ENCODE measurements at places on chromosomes 4 and X.

DNA sequence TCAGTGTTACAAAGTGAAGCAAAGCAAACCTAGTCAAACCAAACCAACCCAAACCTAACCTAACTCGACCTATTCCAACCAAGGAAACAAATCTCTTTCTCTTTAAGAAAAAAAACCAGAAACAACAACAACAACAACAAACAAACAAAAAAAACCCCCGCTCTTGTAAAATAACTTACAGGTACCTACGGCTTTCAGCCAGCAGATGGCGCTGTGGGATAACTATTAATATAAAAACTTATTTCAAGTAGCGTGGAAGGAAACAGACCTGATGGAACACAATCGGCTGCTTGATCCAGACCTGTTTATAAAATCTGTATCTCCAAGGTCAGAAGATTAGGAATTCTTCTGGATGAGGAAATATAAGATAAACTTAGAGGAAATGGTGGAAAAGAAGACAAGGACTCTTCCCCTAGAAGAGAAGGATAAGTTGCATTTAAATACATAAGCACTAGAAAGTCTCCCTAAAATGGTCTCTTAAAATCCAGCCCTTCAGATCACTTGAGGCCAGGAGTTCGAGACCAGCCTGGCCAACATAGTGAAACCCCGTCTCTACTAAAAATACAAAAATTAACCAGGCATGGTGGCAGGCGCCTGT lies 34.4 kb upstream of the CDKL5 start:
- peak; percentile 65 for DNase-seq

- DNase-seq, result peak; percentile 2
These were observed at the start of gene ZDHHC15 for GRCh38 chrX:75522565-75523431. ZDHHC15 (minus strand) TSS chrX:75523037; CDS start chrX:75523024, 13 bp downstream.

- DNase-seq, result peak; percentile 78
These were observed 35.0 kb upstream of the MAML3 start for GRCh38 chr4:140188975-140189374.

- no peak for DNase-seq
These were observed 167.1 kb downstream of the NHS start for GRCh38 chrX:17542123-17542522.

GRCh38 chrX:1392376-1393068 lies 609 bp upstream of the SLC25A6 start:
- peak; percentile 77 for DNase-seq

- DNase-seq, result no peak
These were observed 1051.7 kb downstream of the C4orf33 start for GRCh38 chr4:130147641-130148040.

DNA sequence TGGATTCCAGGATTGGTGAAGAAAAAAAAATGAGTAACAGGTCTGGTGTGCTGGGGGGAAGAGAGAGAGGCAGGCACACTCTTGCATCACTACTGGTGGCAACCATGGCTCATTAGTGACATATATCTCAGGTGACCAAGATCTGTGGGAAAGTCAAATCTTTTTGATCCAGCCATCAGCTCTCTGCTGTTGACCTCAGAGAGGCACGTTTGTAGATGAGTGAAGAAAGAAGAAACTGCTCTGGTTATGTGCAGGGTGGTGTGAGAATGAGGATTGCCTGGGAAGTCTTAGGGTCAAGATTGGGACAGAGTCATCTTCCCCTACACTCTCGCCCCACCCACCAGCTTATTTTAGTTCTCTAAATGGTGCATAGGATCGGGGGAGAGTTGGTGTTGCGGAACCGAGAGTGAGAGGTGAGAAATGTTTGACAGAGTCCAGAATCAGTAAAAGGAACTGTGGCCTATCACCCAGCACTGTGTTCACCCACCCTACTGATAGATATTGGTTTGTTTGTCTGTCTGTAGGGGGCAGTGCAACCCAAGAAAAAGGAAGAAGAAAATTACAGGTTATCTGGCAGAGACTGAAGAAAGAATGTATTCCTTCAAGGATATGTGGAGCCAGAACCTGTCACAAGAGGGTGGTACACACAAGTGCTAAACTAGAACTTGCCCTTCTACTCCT lies 21.9 kb downstream of the ARMCX6 start:
- peak; percentile 75 for DNase-seq

GRCh38 chrX:7480721-7481120 lies 332.8 kb upstream of the PUDP start:
- no peak for DNase-seq

- no peak for DNase-seq
These were observed 346.0 kb upstream of the EPHA5 start for GRCh38 chr4:66016240-66016639.

DNA sequence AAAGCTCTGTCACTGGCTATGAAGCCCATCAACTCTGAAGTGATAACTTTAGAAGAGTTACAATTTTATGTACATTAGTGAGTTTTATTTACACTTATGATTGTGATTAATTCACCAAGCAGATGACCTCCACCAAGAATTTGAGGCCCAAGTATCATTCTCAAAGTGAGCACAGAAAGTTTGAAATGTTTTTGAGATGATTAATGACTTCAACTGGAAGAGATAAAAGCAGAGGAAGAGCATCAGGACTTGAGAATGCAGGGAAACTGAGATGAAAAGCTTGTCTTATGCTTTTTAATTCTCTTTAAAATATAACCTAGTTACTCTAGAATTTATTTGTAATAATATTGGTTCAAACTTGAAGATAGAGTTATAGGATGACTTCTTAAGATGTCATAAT lies 112.8 kb upstream of the H2AZ1 start:
- no peak for DNase-seq

- no peak for DNase-seq
These were observed 134.4 kb upstream of the JADE1 start for GRCh38 chr4:128675083-128675482.

DNA sequence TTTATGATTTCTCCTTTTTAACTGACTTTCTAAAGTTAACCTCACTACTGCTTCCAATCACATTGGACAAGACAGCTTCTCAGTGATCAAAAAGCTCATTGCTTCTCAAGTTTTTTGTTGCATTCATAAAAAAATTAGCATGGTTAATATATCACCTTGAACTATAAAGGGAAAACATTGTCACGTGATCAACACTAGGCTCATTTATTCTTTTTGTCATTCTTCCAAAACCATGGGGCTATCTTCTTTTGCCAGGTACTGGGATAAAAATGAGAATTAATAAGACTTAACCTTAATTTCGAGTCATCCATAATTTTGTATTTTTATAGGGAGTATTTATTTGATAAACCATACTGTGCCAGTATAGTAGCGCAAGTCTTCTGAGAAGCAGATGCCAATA lies 1105.9 kb upstream of the TENM3 start:
- no peak for DNase-seq

DNA sequence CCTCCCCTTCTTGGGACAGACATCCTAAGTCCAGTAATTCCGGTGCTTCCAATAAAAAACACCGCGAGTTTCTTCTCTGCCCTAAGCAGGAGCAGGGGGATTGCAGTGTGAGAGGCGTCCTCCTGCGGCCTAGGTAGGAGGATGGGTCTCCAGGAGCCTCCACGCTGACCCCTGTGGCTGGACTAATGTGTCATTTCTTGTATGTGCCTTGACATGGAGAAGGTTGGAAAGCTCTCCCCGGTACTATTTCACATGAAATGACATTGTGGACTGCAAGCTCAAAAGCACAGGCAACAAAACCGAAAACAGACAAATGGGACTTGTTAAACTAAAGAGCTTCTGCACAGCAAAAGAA lies 66.6 kb upstream of the ENPP6 start:
- DNase-seq, result no peak

DNA sequence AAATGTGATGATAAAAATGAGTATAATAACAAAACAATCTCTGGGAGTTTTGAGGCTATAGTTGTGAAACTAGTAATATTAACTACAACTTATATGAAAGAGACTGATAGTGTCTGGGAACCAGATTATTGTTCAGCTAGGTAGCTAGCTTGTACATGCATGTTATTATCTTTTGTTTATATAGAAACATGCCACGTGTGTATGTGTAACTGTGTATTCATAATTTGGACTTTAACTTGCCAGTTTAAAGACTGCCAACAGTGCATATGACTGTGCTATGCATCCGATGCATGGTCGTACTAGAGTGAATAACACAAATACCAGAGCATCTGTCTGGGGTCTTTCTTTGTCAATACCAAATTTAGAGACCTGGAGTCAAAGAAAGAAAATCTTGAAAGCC lies 92.2 kb downstream of the ADGRL3 start:
- DNase-seq, result no peak

- no peak for DNase-seq
These were observed 20.4 kb downstream of the MECP2 start for GRCh38 chrX:154077101-154077500.

GRCh38 chr4:85780664-85781063 lies 305.7 kb downstream of the ARHGAP24 start:
- peak; percentile 80 for DNase-seq

- no peak for DNase-seq
These were observed 256.8 kb downstream of the DHRSX start for GRCh38 chrX:2243913-2244460.

DNA sequence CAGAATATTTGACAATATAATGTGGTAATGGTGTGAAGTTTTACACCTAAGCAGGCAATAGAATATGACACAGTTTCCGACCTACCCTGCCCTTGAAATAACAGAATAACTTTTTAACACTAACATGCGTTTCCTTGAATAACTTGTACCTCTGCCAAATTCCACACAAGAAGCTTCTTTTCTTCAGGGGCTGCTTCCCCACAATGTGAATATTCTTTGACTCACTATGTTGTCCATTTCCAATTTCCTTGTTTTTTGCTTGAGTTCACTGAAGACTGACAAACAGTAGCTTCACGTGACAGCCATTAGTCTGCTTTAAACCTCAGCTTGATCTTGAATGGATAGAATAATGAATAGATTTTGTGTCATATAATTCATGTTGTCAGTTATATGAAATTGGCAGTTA lies 14.3 kb downstream of the SHROOM3 start:
- peak; percentile 59 for DNase-seq

- no peak for DNase-seq
These were observed 949.9 kb downstream of the TECRL start for GRCh38 chr4:63459329-63459728.

DNA sequence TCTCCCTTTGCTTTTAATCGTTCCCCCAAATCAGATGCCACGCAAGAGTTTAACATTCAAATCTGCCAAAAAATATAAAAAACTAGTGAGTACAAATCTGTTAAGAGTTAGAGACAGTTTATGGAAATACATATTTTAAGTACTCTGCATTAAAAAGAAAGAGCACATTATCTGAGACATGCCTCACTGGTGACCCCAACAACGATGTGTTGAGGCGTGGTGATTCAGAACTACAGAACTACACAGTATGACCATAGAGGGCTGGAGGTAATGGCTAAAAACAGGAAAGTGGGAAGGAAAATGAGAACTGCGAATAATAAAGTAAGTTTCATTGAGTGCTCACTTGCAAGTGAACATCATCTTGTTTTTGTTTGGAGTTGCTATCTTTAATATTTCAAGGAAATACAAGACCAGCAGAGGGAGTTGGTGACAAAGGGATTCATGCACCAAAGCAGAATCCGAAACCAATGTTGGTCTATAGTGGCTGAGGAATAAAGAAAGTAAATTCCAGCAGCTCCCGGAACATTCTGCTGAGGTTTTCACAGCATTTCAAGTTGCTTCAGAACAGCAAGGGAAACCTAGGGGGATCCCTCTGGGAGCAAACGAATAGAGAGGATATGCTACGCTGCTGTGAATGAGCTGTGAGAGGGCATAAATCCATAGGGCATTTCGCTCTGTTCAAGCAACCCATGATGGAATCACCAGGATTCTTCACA lies 92.2 kb downstream of the DCHS2 start:
- peak; percentile 45 for DNase-seq

- no peak for DNase-seq
These were observed 138.4 kb upstream of the HCCS start for GRCh38 chrX:10972706-10973105.
